Right lobe of liver (tissue), 6 donors: ENCODE measurements at places on chromosomes 16 and 17.

- H3K27ac ChIP-seq = no peak overlapping the region
- no peak overlapping the region for H3K4me3 ChIP-seq
- DNase-seq = no peak
- no peaks in the 10 kb centered on the region for H3K27me3 ChIP-seq
Measured at GRCh38 chr16:53668869-53669268, 34.8 kb downstream of the RPGRIP1L start.

DNA sequence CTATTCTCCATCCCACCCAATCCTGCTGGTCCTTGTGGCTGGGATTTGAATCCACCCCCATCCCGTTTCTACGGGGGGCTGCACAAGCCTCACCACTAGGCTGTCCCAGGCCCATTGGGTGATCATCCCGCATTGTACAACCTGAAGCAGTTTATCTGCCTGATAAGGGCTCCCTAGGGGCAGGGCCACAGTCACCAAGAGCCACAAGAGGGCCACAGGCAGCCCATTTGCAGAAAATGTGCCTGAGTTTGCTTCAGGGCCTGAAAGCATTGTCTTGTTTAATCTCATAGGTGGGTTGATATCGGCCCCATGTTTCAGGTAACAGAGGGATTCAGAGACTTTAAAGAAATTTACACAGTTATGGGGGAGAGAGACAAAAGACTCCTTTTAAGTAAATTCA is 245.0 kb downstream of the CPPED1 start:
- no peak for DNase-seq
- H3K27ac ChIP-seq = no peak overlapping the region
- H3K4me1 ChIP-seq = no peaks in the 10 kb centered on the region
- H3K27me3 ChIP-seq = no peaks in the 10 kb centered on the region

GRCh38 chr17:44648963-44649362 is 7.3 kb upstream of the MEIOC start:
- H3K4me1 ChIP-seq = no peaks in the 10 kb centered on the region
- H3K4me3 ChIP-seq = no peak overlapping the region
- DNase-seq = no peak
- H3K36me3 ChIP-seq = no peaks in the 10 kb centered on the region

- H3K4me3 ChIP-seq = no peak overlapping the region
- no peak overlapping the region for H3K27ac ChIP-seq
- peaks cover 18% of the 10 kb centered on the region for H3K4me1 ChIP-seq
- no peaks in the 10 kb centered on the region for H3K36me3 ChIP-seq
- H3K27me3 ChIP-seq = no peaks in the 10 kb centered on the region
Measured at GRCh38 chr17:68942389-68942788, 12.8 kb downstream of the ABCA8 start.

DNA sequence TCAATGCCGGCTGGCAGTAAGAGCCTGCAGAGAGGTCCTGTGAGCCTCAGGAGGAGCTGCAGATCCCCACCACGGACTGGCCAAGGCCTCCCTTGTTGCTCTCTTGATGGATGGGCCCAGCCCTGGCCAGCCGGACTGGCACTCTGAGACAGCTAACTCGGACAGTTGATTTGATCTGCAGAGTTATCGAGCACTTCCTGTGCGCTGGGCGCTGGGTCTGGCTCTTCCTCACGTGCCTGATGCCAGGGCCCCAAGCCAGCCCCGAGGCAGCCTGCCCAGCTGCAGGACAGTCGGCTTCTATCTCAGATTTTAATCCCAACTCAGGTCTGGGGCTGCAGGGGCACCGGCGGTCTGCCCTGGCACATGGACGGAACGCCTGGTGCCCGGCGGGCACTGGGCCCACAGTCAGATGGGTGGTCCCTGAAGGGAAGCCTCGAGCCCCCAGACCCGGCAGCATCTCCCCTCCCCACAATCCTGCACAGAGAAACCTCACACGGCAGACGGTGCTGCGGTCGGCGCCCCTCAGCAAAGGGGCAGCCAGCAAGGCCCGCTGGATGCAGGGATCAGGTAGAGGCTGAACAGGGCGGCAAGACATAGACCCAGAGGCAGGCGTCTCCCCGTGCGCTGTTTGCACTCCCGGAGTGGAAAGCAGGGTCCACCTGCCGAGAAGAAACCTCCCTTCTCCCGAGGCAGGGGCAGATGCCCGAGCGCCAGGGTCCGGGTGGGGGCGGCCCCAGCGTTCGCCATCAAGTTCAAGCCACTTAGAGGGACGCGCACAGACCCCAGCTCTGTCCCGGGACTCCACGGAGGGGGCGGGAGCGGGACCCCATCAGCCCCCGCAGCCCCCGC is 34.0 kb downstream of the TIMM22 start:
- H3K36me3 ChIP-seq = no peaks in the 10 kb centered on the region
- H3K4me3 ChIP-seq = no peak overlapping the region
- H3K4me1 ChIP-seq = no peaks in the 10 kb centered on the region

- no peaks in the 10 kb centered on the region for H3K36me3 ChIP-seq
- no peak for DNase-seq
- no peaks in the 10 kb centered on the region for H3K4me1 ChIP-seq
- no peaks in the 10 kb centered on the region for H3K27me3 ChIP-seq
- no peak overlapping the region for H3K4me3 ChIP-seq
Measured at GRCh38 chr16:57026778-57027062, 37.4 kb downstream of the NLRC5 start.

- no peak overlapping the region for H3K4me3 ChIP-seq
- no peaks in the 10 kb centered on the region for H3K27me3 ChIP-seq
- no peak for DNase-seq
- peak overlapping the region; percentile 13 for H3K27ac ChIP-seq
- H3K4me1 ChIP-seq = peaks cover 7% of the 10 kb centered on the region
Measured at GRCh38 chr16:14202095-14202494, 131.0 kb downstream of the MRTFB start.

GRCh38 chr16:85935974-85936760 is 37.2 kb downstream of the IRF8 start:
- DNase-seq = no peak
- H3K36me3 ChIP-seq = no peaks in the 10 kb centered on the region
- no peak overlapping the region for H3K4me3 ChIP-seq
- H3K4me1 ChIP-seq = no peaks in the 10 kb centered on the region

DNA sequence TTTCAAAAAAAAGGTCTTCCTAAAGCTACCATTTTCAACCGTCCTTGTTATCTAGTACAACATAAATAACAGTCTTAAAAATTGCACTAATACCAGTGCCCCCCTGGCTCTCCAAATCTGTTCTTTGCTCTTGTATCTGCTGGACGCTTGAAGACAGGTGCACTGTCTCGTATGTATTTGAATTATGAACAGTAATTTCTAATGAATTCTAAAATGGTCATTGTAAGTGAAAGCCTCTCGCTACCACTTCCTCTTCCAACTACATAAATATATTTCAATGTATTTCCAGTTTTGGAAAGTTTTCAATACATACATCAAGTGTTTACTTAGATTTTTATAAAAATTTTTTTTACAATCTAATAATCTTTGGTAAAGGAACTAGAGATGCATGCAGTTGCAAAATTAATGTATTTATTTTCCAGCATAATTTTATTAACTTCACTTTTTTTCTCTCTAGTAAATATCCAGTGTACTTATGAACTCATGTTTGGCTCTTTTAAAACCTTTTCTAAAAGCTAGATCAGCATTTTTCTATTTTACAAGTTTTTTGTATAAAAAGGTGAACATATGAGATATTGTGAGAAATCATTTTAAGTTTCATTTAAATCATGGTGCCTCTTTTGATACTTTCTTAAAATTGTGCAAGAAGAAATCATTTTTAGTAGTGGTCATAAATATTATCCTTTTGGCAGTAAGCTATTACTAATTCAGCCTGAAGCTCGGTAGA is 31.0 kb downstream of the ERCC4 start:
- DNase-seq = no peak
- no peaks in the 10 kb centered on the region for H3K27me3 ChIP-seq
- H3K4me1 ChIP-seq = no peaks in the 10 kb centered on the region
- H3K27ac ChIP-seq = no peak overlapping the region
- no peak overlapping the region for H3K4me3 ChIP-seq

DNA sequence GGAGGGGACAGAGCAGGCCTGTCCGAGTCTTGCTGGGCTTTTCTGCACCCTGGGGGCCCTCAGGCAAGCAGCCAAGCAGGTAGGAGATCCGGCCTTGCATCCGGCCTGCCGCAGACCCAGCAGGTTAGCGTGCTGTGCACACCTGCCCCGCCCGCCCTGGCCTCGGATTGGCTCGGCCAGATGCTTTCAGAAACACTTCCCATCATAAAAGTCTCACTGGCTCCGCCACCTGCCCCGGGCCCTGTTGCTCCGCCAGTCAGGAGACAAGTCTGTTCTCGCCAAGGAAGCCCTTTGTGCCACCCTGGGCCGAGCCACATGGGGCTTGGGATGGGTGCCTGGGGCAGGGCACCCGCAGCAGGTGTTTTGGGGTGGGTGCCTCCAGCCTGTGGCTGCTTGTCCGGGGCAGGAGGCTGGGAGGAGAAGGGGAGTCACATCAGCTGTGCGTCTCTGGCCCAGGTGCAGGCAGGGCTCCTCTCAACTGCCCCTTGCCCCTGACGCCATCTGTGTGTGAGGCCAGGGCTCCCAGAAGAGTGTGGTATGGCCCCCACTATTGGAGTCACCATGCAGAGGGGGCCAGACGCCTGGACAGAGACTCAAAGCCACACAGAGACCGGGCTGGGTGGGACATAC is 228.2 kb upstream of the GSE1 start:
- no peaks in the 10 kb centered on the region for H3K4me1 ChIP-seq
- no peak overlapping the region for H3K4me3 ChIP-seq
- peak; percentile 14 for DNase-seq
- H3K27ac ChIP-seq = no peak overlapping the region

GRCh38 chr17:28552176-28552999 is at the start of gene UNC119:
Gene UNC119 (minus strand): TSS chr17:28552624. CDS start chr17:28552557, 67 bp downstream.
- no peaks in the 10 kb centered on the region for H3K27me3 ChIP-seq
- peak; percentile 89 for DNase-seq
- peaks cover 25% of the 10 kb centered on the region for H3K36me3 ChIP-seq
- H3K4me1 ChIP-seq = peaks cover 17% of the 10 kb centered on the region

- no peaks in the 10 kb centered on the region for H3K27me3 ChIP-seq
- no peak overlapping the region for H3K4me3 ChIP-seq
- no peak for DNase-seq
- H3K36me3 ChIP-seq = no peaks in the 10 kb centered on the region
Measured at GRCh38 chr17:77590951-77591735, 367.4 kb upstream of the TNRC6C start.

- no peak for DNase-seq
- H3K27me3 ChIP-seq = no peaks in the 10 kb centered on the region
- no peak overlapping the region for H3K4me3 ChIP-seq
- no peaks in the 10 kb centered on the region for H3K36me3 ChIP-seq
- H3K4me1 ChIP-seq = peaks cover 36% of the 10 kb centered on the region
Measured at GRCh38 chr16:88758227-88758943, 26.6 kb downstream of the PIEZO1 start.

GRCh38 chr17:82489851-82490511 is 29.6 kb upstream of the FOXK2 start:
- no peaks in the 10 kb centered on the region for H3K27me3 ChIP-seq
- DNase-seq = no peak
- no peaks in the 10 kb centered on the region for H3K4me1 ChIP-seq
